ENCODE measurements at places on chromosomes 5 and 9.

- DNase-seq, result no peak
These were observed 24.5 kb downstream of the DDX31 start for GRCh38 chr9:132645306-132645705.

GRCh38 chr5:15510092-15510491 is 10.1 kb downstream of the FBXL7 start:
- no peak for DNase-seq

DNA sequence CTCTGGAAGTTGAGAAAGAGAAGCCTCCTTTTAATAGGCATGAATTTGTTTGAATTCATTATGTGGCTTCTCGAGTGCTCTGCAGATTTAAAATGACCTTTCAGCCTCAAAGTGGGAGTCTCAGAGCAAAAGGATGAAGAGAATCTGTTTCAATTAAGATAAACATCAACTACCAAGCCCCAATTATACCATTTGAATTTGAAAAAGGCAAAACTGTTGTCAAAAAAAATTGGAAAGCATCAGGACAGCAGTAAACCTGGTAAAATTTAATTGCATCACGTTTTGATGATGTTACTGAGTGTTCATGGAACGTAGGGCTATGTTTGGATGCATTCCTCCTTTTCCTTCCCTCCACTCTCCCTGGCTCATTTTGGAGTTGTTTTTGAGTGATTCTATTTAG is 637.2 kb downstream of the PDE4D start:
- no peak for DNase-seq

DNA sequence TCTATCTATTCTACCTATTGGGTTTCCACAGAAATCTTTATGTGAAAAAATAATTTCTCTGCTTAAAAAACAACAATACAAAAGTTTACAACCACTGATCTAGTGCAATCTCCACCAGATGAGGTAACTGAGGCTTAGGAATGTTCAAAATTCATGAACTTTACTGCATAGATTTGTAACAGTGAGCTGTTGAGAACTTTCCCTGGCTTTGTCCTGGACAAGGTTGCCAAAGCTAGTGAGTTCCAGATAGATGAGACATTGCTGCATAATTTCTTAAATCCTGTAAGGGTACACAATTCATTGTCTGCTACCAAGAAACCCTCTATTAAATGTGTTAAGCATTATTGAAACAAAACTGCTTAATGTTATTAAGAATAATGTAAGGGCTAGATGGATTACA is 102.7 kb downstream of the OSMR start:
- DNase-seq, result no peak

DNA sequence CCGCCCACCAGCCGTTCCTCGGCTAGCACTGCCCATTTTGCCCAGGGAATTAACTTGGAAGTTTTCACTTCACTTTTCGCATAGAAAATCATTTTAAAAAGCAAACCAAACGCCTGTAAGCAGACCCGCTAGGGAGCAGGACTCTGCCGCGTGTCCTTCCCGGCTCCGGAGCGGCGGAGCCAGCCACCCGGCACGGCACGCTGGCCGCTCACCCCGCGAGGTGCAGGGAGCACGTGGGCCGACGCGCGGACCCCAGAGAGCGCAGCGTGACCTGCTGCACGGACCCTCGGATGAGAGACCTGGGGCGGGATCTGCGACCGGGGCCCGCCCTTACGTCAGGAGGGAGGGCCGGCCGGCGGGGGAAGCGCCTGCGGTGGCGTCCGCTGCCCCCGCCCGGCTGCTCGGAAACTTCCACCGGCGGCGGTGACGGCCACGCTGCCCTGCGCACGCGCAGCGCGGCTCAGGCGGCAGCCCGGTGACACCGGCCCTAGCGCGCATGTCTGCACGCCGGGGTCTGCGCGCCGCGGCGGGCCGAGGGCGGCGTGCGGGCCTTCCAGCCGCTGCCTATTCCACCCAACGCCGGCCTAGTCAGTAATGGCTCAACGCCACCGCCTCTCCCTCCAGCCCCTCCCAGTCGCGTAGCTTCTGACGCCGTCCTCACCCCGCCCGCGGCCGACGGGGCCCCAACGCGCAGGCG is 507 bp upstream of the TENT4A start:
- DNase-seq, result peak; percentile 99

DNA sequence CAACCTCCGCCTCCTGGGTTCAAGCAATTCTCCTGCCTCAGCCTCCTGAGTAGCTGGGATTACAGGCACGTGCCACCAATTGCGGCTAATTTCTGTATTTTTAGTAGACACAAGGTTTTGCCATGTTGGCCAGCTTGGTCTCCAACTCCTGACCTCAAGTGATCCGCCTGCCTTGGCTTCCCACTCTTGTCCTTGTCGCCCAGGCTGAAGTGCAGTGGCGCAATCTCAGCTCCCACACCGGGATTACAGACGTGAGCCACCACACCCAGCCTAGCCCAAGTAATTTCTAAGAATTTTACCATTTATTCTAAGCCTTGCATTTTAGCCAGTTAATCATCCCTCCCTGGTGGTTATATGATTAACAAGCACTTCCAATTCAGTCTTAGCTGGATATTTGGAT is 11.0 kb downstream of the NAIP start:
- DNase-seq, result no peak

- DNase-seq, result no peak
These were observed 419.8 kb downstream of the DMRT2 start for GRCh38 chr9:1469996-1470395.

DNA sequence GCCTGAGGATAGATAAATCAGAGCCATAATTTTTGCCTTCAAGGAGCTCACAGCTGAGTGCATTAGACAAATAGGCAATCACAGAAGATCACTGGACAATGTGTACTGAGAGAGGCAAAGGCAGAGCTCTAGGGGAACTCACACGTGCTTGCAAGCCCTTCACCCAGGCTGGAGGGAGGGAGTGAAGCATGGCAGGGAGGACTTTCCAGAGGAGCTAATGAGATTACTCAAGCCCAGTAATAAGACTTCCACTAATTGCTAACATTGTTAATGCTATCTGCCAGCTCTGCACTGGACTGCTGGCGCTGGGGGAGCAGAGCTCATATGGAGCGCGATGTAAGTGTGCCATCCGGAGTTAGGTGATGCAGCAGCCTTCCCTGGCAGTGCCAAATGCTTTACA is 408.4 kb downstream of the NTRK2 start:
- DNase-seq, result no peak

- DNase-seq, result peak; percentile 68
These were observed 3.9 kb downstream of the MLLT3 start for GRCh38 chr9:20618361-20618802.

GRCh38 chr9:131405858-131406537 is 12.1 kb downstream of the PRRC2B start:
- DNase-seq, result peak; percentile 36

GRCh38 chr5:18068826-18069225 is 434.6 kb downstream of the TAF11L14 start:
- DNase-seq, result no peak

DNA sequence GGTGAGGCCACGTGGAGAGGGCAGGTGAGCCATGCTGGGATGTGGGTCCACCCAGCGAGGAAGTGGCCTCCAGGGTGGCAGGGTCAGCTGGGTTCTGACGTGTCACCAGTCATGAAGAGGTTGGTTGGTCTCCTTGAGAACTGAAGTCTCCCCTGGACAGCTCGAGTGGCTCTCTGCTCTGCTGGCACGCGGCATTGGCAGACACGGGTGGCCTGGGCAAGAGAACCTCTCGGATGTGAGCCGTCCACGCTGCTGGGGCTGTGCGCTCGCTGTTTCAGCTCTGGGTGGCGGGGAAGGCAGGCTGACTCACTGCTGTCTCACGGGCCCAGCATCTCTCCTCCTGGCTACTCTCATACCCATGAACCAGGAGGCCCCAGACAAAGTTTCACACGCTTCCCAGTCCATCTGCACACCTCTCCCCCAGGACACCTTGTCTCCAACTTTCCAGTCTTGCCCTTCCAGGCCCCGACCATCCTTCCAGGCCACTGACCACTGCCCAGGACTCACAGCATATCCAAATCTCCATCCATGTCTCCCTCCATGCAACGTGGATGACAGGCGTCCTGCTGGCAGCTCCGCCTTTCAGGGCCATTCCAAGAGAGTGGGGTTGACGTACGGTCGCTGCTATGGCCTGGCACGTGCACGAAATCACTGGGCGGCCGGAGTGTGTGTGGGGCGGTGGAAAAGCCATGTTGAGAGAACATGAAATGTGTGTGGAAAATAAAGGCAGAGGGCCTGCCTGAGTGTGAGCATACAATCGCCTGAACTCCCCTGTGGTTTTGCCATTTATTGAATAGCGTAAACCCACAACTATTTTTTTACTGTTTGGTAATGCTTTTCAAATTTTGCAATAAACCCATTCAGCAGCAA is 145.0 kb upstream of the COL5A1 start:
- no peak for DNase-seq

GRCh38 chr5:164207646-164208045 is 702.2 kb downstream of the MAT2B start:
- DNase-seq, result no peak

GRCh38 chr9:2026220-2026997 is 11.3 kb downstream of the SMARCA2 start:
- DNase-seq, result no peak

GRCh38 chr5:28066856-28067255 is 1028.5 kb upstream of the CDH9 start:
- DNase-seq, result no peak

DNA sequence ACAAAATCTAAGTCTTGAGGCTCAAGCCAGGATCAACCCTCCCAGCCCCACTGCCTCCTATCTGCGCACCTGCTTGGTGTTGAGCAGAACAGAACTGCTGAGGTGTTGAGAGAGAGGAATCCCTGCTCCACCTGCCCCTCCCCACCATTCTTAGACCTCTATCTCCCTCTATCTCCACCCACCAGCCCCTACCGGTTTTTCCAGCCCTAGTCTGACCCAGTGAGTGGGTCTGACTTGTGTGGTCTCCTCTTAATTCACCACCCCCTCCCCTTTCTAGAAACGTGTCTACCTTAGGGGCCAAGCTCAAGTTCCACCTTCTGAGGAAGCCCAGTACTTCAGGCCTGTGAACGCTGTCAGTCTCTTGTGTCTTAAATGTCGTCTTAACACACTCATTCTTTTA is 93.7 kb downstream of the ARHGAP26 start:
- DNase-seq, result no peak

- DNase-seq, result no peak
These were observed 92.1 kb downstream of the NR3C1 start for GRCh38 chr5:143311428-143311827.

GRCh38 chr5:9712911-9713310 is 82.8 kb upstream of the TAS2R1 start:
- DNase-seq, result no peak

DNA sequence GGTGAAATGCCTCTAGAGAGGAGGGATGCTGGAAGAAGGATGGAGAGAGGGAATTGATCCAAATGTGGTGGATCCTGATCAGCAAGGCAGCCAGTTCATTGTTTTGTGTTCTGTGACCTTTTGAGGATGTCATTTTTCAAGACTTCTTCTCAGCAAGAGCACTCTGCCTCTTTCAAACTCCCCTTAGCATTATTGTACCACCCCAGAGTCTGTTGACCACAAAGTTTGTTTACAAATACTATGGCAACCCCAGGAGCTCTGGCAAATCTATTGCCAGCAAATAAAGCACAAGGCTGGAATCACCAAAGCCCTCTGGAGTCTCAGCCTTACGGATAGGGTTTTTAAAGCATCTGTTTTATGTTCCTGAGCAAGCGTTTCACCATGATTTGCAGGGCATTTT is 76.2 kb upstream of the SLC1A3 start:
- DNase-seq, result no peak

DNA sequence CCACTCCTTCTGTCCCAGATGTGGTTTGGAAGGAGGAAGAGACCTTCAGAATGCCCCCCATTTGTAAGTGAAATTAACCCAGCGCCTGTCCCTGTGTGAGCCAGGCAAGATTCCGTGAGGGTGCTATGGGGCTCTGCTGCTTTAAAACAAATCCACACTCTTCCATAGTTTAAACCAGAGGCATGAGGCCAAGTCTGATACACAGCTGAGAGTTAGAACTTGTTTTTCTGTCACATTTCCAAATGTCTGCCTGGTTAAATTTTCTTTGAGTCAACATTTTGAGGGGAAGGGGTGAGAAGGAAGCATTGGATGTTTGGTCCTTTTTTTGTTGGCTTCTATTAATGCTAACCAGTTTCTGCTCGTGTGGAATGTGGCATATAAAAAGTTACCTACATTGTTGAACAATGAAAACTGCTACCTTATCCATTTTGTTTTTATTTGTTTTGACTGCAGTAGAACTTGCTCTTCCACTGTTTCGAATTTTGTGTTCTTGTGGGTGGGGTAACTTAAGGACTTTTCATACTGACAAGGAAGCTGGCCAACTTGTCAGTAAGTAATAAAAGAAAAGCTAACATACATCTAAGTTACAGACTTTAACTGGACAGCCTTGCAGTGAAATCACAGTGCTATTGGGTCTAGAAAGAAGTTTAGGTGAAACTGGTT is 12.9 kb downstream of the RGMB start:
- no peak for DNase-seq

DNA sequence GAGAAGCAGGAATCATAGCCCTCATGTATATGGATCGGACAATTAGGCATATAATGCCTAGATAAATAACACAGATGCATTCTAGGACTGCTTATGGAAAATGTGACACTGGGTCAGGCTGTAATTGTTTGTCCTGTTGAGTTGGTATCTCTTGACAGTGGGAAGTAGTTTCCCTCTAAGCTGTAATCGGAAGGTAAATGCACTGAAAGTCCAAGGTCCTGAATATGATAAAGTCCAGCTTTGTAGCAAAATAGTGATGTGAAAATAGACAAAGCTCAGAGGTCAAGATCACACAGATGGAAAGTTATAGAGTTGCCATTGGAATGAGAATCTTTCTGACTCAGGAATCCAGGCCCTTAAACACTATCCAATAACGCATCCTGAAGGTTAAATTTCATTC is 214.2 kb downstream of the GABRB2 start:
- no peak for DNase-seq

- DNase-seq, result peak; percentile 75
These were observed 659.9 kb downstream of the ISL1 start for GRCh38 chr5:52043137-52043536.

DNA sequence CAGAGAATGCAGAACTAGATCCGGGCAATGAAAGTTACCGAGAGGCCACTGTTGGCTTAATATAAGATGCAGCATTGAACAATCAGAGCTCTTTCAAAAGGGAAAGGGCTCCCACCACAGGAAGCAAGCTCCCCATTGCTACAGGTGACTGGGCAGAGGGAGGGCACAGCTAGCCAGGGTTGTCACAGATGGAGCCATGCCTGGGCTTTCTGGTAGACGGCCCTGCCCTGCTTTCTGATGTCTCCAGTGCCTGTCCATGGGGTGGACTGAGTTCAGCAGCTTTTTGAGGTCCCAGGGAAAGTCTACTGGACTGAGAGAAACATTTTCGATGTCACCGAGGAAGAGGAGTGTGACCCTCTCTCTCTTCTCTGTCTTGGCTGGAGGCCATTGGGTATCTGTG is 14.1 kb downstream of the RGS3 start:
- DNase-seq, result no peak

DNA sequence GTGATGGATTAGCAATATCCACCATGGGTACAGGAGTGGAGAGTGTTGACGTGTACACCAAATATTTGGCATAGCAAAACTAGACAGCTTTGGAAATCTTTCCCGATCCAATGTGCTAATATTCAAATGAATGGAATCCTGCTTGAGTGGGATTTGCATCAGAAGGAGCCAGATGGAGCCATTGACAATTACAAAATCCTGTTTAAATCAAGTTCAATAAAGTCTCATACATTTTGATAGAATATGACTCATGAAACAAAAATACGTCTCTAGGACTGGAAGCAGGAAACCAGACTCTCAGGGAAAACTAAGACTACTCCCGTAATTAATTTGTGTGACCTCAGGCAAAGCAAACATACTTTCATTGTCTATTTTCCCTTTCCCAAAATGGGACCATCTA is 13.0 kb downstream of the TNC start:
- DNase-seq, result peak; percentile 45

Measured in NCI-H1417 (cell line).